ENCODE measurements at places on chromosomes 16 and 17.

DNA sequence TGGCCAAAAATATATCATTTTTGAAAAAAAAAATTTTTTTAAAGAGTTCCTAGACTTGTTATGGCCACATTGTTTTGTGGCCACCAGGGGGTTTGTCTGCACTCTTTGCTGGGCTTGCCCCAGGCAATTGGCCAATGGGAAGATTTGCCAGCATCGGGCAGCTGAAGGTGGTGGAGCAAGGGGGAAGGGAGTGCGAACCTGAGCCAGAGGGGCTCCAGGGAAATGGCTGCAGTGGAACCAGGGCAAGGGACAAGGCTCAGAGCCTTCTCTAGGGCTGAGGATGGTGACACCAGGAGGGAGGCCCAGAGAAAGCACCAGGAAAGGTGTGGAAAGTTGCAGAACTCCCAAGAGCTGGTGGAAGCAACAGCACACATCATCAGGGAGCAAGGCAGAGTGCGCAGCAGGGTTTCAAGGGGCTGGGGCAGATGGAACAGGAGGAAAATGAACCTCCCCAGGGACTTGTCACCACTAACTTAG lies 15.5 kb upstream of the CMIP start:
- no peak for DNase-seq

GRCh38 chr16:70750893-70751467 lies 50.0 kb downstream of the VAC14 start:
- DNase-seq: no peak

GRCh38 chr17:7204828-7205461 lies 14.7 kb downstream of the DLG4 start:
- peak; percentile 92 for DNase-seq

- DNase-seq: no peak
Measured at GRCh38 chr17:21286066-21286770, 1.7 kb downstream of the MAP2K3 start.

GRCh38 chr17:77142689-77143088 lies 1.9 kb downstream of the SEC14L1 start:
- no peak for DNase-seq

- no peak for DNase-seq
Measured at GRCh38 chr17:82930924-82931698, 91.3 kb upstream of the ZNF750 start.

- DNase-seq: no peak
Measured at GRCh38 chr16:88522276-88522949, 47.8 kb upstream of the ZC3H18 start.

- DNase-seq: no peak
Measured at GRCh38 chr16:84597931-84598351, 19.9 kb downstream of the COTL1 start.

DNA sequence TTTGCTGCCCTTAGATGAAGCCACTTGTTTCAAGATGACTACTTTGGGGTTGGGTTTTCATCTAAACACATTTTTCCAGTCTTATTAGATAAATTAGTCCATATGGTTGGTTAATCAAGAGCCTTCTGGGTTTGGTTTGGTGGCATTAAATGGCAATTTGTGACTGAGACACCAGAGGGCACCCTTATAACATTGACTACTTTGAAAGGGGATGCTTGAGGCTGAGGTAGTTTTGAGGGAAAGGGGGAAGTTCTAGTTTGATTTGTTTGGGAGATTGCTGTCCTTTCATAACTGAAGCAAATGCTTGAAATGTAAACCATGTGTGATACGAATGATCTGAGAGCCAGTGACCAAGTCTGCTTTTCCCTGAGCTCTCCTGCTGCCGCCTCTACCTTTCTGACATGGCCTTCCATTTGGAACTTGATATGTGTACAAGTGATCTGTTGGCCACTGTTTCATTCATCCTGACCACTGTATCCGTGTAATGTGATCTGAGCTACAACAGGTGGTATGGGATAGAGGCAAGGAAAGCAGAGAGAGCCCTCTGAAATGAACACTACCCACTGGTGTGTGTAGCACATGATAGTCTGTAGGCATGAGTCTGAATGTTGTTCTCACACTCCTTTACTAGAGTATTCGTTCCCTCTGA lies 5.8 kb upstream of the RARA start:
- peak; percentile 53 for DNase-seq

GRCh38 chr17:48451489-48451888 lies 21.5 kb upstream of the SKAP1 start:
- DNase-seq: no peak

DNA sequence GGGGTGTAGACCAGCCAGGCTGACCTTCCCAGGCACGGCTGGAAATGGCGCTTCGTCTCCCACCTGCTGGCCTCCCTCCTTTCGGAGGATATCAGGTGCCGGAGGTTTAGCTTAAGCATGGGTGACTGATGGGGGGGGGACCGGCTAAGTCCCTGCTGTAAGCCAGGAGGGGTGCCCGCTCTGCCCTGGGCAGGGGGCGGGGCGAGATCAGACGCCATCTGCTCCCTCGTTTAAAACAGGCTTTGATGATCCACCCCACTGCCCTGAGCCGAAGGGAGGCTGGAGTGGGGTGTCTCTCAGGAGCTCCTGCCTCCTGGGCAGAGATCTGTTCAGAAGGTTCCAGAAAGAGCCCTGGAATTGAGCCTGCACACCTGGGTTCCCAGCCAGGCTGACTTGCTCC lies 26.0 kb downstream of the C16orf74 start:
- no peak for DNase-seq

GRCh38 chr17:40317345-40317873 lies 8.4 kb downstream of the RARA start:
- DNase-seq: peak; percentile 61

GRCh38 chr17:40310882-40311391 lies 2.0 kb downstream of the RARA start:
- no peak for DNase-seq

DNA sequence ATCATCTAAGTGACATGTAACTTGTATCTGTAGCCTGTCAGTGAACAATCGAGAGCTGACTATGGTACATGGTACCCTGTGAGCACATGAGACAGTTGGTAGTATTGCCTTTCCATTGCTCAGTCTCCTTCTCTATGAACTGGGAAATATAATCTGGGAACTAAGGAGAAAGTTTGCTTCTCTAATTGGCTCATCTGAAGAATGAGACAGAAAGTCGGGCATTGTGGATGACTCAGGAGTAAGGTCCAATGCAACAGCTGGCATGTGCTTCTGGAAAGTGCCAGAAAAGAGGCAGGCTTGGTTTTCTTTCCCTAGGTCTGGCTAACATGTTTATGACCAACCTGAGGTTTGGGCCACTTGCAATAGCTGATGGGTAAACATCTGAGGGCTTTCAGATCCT lies 51.9 kb downstream of the ZZEF1 start:
- no peak for DNase-seq

GRCh38 chr16:56931271-56931891 lies 561 bp upstream of the HERPUD1 start:
- no peak for DNase-seq

- no peak for DNase-seq
Measured at GRCh38 chr17:15444805-15445204, 22.6 kb downstream of the CDRT4 start.

DNA sequence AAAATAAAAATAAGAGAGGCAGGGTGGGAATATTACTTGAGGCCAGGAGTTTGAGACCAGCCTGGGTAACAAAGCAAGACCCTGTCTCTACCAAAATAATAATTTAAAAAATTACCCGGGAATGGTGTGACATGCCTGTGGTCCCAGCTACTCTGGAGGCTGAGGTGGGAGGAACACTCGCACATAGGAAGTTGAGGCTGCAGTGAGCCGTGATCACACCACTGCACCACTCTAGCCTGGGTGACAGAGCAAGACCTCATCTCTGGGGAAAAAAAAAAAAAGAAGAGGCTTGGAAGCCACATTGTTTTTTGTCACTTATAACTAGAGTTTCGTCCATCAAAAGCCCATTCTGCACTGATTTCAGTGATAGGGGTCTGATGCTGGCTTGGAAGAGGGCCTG lies 3.3 kb upstream of the TMEM235 start:
- no peak for DNase-seq

- DNase-seq: peak; percentile 28
Measured at GRCh38 chr16:53091466-53092211, 36.8 kb downstream of the CHD9 start.

GRCh38 chr16:57061084-57061905 lies 31.1 kb upstream of the CPNE2 start:
- DNase-seq: no peak

DNA sequence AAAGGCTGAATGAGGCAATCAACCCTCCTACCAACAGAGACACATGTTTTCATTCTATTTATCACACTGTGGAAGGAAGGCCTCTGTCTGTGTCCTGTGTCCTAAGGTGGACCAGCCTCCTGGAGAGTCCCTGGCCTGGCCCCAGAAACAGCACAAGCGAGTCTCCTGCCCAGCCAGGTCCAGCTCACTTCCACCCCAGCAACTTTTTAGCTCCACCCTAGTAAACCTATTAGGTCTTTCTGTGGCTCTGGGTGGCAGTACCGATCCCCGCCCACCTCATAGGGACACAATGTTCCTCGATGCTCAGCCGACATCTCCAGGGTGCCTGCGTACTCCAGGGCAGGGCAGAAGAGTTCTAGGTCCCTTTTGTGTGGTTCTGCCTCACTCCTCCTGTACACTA lies 10.7 kb downstream of the DRC3 start:
- no peak for DNase-seq

GRCh38 chr17:2068519-2069051 lies 13.7 kb downstream of the HIC1 start:
- no peak for DNase-seq

- DNase-seq: no peak
Measured at GRCh38 chr16:20883554-20884239, 16.5 kb downstream of the DCUN1D3 start.

DNA sequence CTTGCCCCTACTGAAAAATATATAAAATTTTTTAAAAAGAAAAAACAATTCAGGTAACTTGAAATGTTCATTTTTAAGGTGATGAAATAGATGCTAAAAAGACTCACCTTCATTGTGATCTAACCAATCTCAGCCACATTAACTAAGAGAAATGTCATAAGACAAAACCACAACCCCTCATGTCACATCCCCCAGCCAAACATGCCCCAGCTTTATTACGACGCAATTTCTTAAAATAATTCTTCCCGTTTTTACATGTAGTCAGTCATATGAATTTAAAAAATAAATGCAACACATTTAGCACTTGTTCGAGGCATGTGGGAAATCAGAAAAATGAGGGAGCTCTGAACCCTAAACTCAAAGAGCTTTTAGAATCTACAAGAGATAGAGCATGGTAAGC lies 9.5 kb downstream of the AMFR start:
- DNase-seq: no peak

GRCh38 chr17:61904094-61904710 lies 23.6 kb downstream of the INTS2 start:
- DNase-seq: no peak

- no peak for DNase-seq
Measured at GRCh38 chr16:48318630-48319029, 66.6 kb downstream of the SIAH1 start.

DNA sequence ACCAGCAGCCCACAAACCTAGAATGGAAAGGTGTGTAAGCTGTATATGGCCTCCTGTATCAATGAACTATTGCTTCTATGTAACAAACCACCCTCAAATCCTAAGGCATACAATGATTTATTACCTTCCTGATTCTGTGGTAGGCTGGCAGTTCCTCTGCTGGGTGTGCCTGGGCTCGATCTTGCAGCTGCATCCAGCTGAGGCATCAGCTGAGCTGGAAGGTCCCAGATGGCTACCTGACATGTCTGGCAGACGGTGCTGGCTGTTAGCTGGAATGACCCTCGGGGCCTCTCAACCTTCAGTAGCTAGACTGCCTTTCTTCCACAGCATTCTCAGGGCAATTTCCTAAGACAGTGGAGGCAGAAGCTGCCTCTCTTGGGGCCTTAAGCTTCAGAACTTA lies 152.7 kb downstream of the RAB11FIP4 start:
- no peak for DNase-seq

DNA sequence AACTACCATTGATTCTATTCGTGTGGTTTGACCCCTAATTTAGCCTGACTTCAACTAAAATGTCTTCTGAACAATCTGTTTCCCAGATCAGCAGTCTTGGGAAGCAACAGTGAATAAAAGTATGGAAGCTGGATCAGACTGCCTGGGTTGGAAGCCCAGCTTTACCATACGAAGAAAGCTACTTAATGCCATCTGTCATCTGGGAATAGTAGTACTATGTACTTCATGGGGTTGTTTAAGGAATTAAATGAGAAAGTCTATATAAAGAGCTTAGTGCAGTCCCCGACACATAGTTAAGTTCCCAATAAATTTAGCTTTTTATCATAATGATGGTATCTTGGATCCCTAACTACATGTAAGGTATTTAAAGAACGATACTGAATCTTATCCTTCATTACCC lies 151.5 kb upstream of the ERCC4 start:
- DNase-seq: no peak

All from neural crest cell (in vitro differentiated cells).